Activated CD4-positive, alpha-beta T cell treated with anti-CD3 and anti-CD28 coated beads for 48 hours (primary cell): ENCODE measurements at places on chromosomes 5 and 9.

DNA sequence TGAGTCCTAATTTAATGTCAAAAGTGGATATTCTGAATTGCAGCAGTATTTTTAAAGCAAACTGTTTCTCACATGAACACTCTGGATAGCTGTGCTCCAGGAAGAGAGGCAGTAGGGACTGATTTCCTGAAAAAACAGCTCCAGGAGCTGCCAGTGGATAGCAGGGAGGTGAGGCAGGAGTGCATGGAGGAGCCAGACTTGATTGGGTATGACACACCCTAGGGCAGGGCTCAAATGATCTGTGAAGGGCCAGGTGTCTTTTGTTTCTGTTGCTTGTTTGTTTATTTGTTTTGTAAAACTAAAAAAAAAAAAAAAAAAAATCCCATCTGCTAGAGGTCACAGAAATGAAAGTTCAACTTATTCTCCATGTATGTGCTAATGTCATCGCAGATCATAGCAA lies 83.4 kb downstream of the ADRB2 start:
- DNase-seq, result no peak

GRCh38 chr5:53643445-53643844 lies 83.0 kb downstream of the NDUFS4 start:
- DNase-seq, result no peak

DNA sequence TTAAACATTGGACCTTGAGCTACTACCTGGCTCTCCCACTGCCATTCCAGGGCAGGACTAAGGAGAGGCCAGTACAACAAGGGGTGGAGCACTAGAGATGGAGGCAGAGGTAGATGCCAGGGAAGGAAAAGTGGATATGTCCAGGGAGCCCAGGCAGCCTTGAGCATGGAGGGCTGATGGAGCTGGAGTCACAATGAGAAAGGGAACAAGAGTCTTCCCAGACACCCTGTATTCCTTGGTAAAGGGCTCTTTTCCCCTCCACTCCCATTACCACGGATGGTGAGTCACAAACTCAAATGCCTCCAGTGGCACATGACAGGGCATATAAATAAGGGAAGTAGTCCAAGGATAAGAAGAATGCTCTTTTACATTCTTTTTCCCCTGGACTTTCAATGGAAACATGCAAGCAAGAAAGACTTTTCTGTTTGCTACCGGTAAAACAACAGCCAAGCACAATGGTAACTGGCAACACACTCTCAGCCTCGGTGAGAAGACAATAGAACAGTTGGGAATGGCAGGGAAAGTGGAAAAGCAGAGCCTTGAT lies 16.7 kb downstream of the ERAP1 start:
- DNase-seq, result no peak

DNA sequence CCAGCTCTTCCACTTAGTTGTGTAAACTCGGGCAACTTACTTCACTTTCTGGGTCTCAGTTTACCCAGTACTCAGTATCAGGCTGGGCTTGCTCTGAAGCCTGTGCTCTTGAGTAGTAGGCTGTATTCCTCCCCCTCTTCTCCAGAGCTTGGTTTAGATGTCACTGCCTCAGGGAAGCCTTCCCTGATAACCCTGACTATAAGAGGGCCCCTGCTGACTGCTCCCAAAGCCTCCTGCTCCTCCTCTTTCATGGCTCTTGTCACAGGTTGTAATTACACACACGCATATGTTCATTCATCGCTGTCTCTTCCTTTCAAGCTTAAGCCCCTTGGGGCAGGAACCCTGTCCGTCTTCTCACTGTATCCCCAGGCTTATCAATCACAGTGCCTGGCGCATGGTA lies 140.2 kb downstream of the RGS3 start:
- DNase-seq, result no peak

DNA sequence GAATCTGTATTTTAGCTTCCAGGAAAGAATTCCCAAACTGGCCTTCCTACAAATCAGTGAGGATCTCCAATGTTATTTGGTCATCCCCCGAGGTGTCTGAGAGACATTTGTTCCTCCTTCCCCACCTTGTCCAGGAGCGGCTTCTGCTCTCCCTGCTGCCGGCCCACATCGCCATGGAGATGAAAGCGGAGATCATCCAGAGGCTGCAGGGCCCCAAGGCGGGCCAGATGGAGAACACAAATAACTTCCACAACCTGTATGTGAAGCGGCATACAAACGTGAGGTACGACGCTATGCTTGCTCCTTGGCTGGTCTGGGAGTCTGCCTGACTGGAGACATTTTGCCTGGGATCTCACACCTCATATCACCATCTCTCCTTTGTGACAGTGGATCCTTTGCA lies 160.4 kb downstream of the CFAP90 start:
- DNase-seq, result no peak

DNA sequence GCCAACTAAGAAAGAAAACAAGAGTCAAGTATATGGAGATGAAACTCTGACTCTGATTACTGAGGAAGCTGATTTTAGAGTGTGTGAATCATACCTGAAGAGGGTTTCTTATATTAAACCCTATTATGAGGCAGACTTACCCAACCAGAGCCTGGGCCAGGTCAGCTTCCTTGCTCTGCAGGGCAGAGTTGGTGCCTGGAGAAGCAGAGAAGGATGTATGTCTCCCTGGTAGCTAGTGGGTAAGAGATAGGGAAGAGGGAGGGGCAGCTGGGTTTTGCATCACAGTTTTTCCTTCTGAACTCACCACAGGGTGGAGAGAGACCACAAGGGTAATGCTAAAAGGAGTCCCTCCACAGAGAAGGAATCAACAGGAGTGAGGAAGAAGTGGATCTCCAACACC lies 104.1 kb downstream of the CMYA5 start:
- DNase-seq, result no peak

DNA sequence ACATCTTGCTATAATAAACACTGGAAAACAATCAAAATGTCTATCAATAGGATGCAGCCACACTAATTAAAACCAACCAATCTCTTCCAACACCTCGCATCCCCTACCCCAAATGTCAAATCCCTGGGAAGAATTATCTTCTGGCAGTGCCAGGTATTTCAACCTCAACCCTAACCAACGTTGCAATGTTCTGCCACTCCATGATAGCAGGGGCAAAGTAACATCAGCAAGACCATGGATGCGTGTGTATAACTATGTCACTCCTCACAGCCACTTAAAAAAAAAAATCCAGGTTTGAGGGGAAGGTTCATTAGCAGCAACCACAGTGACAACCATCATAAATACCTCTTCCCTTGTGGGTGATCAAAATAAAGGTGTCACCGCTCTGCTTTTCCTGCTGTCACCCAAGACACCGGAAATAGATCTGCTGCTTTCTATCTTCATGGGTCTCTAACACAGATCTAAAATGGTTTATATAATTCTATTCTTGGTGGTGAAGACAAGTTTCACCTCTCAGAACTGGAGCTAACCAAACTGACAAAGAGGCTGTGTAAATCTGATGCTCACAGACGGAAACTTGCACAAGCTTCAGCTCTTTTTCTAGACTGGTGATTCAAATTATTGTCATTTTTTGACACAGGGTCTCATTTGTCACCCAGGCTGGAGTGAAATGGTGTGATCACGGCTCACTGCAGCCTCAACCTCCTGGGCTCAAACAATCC lies 9.9 kb downstream of the HSPA9 start:
- no peak for DNase-seq

DNA sequence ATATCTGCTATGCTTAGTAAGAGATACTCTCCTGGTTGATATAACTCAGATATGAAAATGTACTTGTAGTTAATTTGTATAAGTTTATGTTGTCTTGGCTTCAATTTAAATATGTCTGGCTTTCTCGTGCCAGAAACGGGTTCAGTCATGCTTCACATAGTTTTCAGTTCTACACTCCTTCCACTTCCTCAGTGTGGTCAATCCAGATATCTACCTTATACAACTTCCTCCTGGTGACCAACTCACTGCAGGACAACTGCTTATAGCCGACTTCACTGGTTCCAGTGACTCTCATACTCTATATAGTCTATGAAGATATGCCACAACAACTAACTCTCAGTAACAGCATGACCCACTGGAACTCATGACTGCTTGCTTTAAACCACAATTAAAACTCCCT lies 690.4 kb downstream of the SLCO4C1 start:
- DNase-seq, result no peak
